ENCODE measurements at places on chromosomes 7 and 10.
A peak's percentile ranks its signal among the peaks of the same experiment; 100 is the strongest.

- DNase-seq: no peak
Observed at GRCh38 chr10:99976886-99977665, 32.7 kb downstream of the DNMBP start.

GRCh38 chr10:6877722-6878392, 297.8 kb upstream of the PRKCQ start:
- DNase-seq: no peak

GRCh38 chr10:23157691-23158369, 34.3 kb upstream of the PTF1A start:
- no peak for DNase-seq

- no peak for DNase-seq
Observed at GRCh38 chr10:112956631-112957350, 6.7 kb downstream of the TCF7L2 start.

DNA sequence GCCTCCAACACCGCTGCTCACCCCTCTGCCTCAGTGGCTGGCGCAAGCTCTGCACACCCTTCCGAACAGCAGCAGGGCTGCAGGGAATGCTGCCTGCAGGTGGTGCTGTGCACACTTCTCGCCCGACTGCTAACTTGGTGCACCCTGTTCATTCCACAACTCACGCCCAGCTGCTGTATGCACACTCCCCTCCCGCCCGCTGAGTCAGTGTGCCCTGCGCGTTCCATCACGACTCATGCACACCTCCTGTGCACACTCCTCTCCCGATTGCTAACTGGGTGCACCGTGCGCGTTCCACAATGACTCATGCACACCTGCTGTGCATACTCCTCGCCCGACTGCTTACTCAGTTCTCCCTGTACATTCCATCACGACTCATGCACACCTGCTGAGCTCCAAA, 21.5 kb downstream of the ADARB2 start:
- no peak for DNase-seq

- DNase-seq: peak; percentile 28
Observed at GRCh38 chr7:2757904-2758672, 70.1 kb downstream of the AMZ1 start.

- DNase-seq: no peak
Observed at GRCh38 chr7:27510541-27510940, 152.1 kb downstream of the HIBADH start.

- no peak for DNase-seq
Observed at GRCh38 chr10:75024971-75025523, 86.4 kb upstream of the SAMD8 start.

- DNase-seq: no peak
Observed at GRCh38 chr10:69359594-69359993, 57.1 kb downstream of the TACR2 start.

- no peak for DNase-seq
Observed at GRCh38 chr7:137865764-137866163, 19.0 kb upstream of the DGKI start.

GRCh38 chr7:121488111-121488650, 92.1 kb upstream of the FAM3C start:
- no peak for DNase-seq

- no peak for DNase-seq
Observed at GRCh38 chr7:53351681-53352080, 316.2 kb downstream of the POM121L12 start.

GRCh38 chr7:55246171-55246570, 119.0 kb upstream of the LANCL2 start:
- no peak for DNase-seq

- no peak for DNase-seq
Observed at GRCh38 chr7:117134889-117135552, 181.7 kb downstream of the ST7 start.

DNA sequence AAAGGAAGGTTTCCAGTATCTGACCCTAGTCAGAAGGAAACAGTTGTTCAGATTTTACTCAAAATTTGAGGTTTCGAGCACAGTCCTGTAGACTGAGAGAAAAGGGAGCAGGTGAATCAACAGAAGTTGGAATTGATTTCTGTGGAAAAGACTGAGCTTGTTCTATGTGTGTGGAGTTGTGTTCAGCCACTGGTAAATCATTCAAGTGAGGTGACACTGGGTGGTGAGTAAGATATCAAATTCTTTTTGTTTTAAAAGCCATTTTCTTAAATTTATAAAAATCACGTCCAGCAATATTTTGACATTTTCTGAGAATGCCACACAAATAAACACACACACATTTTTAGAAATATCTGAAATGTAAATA, 165.1 kb downstream of the HGF start:
- no peak for DNase-seq
